NCI-H460 (cell line): ENCODE measurements at places on chromosomes 12 and 14.
A peak's percentile ranks its signal among the peaks of the same experiment; 100 is the strongest.

- no peak for DNase-seq
Measured at GRCh38 chr14:69658664-69659261, 47.4 kb downstream of the SUSD6 start.

DNA sequence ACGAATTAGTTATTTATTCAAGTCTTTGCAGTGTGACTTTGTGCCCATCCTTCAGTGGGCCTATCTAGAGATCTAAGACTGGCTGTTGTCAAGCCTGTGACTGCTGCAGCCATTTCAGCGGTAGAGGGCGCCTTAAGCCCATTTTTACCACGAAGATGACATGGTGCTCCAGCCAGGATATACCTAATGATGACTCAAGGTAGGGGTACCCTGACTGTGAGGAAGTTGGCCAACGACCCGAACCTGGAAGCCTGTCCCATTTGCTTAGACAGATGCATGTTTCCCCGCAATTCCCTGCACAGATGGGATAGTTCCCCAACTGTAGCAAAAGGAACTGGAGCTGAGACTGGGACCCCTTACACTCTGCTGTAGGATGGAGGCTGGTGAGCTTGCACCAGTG lies 41.3 kb downstream of the RAB3IP start:
- DNase-seq = peak; percentile 57

- DNase-seq = no peak
Measured at GRCh38 chr14:98949481-98950135, 322.4 kb downstream of the BCL11B start.

- DNase-seq = no peak
Measured at GRCh38 chr14:89270439-89271227, 146.4 kb downstream of the FOXN3 start.

DNA sequence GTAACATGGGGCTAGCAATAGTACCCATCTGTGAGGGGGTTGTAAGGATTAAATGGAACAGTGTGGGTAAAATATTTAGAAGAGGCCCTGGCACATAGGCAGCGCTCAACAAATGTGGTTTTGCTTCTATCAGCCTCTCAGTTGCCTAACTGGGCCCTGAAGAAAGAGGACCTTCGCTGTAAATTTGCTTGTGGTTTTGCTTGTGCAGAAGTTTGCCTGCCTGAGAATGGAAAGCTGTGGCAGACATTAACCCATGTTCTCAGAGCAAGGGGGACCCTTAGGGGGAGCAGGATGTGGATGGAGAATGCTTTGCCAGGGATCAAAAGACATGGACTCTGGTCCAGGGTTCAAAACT lies 160.1 kb downstream of the BRMS1L start:
- no peak for DNase-seq
